DMS153 (cell line): ENCODE measurements at places on chromosomes 16 and 17.

- peak; percentile 19 for DNase-seq
These were observed 17.7 kb downstream of the CCL17 start for GRCh38 chr16:57422026-57422944.

GRCh38 chr17:42422412-42422957 lies 571 bp downstream of the CAVIN1 start:
- no peak for DNase-seq

DNA sequence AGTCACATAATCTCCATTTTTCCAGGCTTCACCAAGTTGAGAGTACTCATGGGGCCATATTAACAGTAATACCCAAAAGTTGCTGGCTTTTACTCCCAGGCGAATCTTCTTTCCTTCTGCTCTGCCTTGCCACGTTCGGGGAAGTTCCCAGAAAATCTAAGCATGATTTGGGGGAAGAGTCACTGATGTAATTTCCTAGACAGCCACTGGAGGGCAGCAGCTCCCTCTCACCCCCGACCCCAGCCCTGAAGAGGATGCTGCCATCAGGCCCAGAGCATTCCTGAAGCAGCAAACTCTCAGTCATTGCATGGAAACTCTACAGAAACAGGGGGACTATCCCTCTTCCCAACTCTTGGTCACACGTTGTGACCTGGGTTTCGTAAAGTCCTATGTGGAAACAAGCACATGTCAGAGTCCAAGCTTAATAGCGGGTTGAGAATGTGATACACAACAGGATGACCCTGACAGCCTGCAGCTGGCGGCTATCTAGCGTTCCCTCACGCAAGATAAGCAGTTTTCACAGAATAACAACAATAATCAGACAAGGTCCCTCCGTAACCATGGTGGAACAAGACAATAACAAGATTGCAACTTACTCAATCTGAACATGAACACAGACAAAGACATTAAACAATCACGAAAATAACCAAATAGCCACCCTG lies 43.8 kb upstream of the DHX40 start:
- peak; percentile 34 for DNase-seq

GRCh38 chr16:57146040-57146647 lies 39.7 kb downstream of the PSME3IP1 start:
- no peak for DNase-seq

- no peak for DNase-seq
These were observed 66.6 kb downstream of the NOS2 start for GRCh38 chr17:27733773-27734172.

DNA sequence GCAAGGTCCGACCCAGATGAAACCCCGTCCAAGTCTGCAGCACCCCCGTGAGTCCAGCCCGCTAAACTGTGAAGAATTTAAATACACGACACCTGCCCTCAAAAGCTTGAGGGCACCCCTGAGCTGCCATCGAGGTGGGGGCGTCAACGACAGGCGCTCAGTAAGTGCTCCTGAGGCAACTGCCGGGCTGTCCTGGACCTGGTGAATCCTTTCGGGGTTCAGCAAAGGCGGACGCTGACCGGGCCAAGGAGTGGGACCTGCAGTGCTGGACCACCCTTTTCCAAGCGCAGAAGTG lies 512 bp upstream of the ENDOV start:
- DNase-seq = no peak

DNA sequence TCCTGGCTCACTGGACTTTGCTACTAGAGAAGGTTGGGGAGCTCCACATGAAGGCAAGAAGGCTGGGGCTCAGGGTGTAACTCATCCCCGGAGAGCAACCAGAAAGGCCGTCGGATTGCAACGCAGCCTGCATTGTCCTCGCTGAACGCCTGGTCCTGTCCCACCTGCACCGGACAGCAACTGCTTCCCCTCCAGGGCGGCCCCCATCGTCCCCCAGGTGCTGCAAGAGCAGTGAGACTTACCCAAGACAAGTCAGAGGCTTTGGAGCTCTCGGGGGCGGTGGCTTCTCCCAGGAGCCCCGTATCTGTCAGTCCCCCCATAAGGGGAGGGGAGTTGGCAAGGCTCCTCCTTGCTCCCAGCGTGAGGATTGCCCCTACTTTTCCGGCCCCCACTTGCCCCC lies 18.4 kb downstream of the METRNL start:
- DNase-seq = no peak

- DNase-seq = no peak
These were observed 32.8 kb upstream of the ABCC12 start for GRCh38 chr16:48188449-48189102.

DNA sequence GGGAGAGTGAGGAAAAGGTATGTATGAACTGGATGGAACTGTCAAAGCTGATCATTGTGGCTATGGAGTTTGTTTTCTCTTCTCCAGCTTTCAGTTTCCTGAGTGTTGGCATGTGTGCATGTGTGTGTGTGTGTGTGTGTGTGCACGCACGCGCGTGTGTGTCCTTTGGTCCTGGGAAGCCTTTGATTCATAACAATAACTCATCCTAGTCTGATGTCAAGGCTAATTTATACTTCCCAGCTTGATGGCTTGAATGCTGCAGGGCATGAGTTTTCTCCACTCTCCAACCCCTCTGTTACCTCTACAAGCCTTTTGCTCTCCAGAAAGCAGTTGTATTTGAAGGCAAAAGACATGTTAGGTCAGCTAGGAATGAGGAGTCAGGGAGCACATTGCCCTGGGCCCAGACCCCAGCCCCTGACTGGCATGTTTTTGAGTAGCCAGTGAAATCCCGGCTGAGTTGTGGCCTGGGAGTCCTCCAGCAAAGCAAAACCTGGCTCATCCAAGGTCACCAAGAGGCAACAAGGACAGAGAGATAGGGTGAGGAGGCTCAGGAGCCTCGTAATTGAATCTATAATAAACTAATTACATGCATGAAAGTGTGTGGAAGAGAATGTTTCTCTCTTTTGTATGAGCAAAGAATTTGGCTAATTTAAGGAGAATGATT lies 8.9 kb upstream of the CDC42EP4 start:
- DNase-seq = no peak

- DNase-seq = no peak
These were observed 10.6 kb downstream of the TBX4 start for GRCh38 chr17:61462719-61463315.

DNA sequence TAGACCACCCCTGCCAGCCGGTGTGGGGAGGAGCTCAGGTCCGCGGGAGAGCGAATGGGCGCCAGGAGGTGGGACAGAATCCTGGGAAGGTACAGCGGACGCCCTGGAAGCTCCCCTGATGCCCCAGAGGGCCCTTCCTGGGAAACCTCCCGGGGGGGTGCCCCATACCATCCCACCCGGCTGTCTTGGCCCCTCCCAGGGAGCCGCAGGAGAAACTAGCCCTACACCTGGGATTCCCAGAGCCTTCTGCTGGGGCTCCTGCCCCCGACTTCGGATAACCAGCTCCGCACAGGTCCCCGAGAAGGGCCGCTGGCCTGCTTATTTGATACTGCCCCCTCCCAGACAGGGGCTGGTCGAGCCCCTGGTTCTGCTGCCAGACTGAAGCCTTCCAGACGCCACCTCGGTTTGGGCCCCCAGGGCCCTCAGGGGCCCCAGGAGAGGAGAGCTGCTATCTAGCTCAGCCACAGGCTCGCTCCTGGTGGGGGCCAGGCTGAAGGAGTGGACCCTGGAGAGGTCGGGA lies 3.0 kb upstream of the CBX4 start:
- DNase-seq = no peak

DNA sequence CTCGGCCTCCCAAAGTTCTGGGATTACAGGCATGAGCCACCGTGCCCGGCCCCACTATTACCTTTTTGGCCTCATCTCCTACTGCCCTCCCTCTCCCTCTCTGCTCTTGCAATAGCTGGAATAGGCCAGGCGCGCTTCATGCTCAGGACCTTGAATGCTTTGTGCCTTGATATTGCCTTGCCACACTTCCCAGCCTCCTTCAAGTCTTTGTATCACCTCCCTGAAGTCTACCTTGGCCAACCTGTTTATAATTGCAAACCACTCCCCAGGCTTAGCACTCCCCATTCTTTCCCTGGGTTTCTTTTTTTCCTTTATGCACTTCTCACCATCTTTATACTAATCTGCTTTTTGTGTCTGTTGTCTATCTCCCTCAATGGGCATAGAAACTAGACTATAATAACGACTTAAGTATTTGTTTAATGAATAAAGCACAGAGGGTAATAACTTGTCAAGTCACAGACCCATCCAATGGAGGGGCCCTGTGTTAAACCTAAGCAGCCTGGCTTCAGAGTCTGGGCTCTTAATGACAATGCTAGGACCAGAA lies 6.6 kb downstream of the OGFOD1 start:
- DNase-seq = no peak

GRCh38 chr16:56057151-56057550 lies 134.1 kb upstream of the GNAO1 start:
- DNase-seq = no peak

GRCh38 chr16:66408163-66409048 lies 18.7 kb upstream of the BEAN1 start:
- peak; percentile 65 for DNase-seq

GRCh38 chr17:31521632-31522283 lies 130.3 kb downstream of the RAB11FIP4 start:
- DNase-seq = no peak

DNA sequence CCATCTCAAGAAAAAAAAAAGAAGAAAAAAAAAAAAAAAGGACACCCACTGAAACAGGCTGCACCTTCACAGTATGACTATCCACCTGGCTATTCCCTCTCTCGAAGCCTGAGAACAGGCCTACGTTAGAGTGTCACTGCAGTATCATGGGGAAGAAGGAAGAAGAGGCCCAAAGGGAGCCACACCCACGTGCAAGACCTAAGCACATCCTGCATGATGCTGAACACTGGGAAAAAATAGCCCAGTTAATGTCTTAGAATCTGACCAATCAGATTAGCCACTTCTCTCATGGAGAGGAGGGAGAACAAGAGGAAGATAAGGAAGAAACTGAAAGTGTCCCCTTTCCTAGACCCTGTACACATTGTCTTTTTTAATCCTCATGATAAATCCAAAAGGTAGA lies 19.5 kb upstream of the MED13 start:
- no peak for DNase-seq

DNA sequence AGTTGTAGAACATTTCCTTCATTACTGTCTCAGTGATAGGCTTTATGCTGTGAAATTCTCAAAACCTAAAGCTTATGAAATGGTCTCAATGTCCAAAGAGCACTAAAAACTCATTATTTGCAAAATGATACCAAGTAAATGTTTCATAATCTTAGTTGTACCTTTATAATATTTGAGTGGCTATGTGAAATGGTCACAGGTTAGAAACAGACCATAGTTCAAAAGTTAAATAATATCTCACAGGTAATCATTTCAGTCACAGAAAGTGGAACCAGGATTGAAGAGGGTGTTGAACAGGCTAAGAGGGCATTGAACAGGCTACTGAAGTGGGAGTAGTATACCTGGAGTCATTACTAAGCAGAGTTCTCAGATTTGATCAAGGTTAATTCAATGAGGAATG lies 2.9 kb downstream of the RDM1 start:
- DNase-seq = no peak

DNA sequence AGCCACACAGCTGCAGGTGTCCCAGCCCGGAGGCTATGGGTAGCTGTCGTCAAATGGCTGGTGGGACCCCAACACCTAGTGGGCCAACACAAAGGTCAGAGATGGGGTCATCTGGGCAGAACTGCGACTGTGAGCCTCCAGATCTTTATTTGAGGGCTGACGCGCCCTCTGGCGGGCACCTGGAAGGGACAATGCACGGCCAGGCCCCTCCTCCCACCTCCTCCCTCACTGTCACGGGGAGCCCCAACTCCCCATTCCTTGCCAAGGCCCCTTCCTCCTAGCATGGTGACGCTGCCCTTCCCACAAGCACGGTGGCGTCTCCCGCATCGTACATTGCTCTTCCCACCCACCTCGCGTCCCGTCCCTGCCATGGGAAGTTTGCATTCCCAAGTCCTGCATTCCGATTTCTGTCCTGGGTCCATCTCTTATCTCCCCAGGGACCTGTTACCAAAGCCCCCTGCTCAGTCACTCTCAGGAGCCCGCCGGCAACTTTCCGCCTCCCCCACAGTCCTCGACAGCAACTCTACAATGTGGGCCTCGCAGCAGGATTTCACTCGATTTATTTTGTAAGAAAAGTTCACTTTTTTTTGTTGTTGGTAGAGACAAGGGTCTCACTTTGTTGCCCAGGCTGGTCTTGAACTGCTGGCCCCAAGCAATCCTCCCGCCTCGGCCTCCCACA lies 1.0 kb downstream of the TLE7 start:
- DNase-seq = no peak

DNA sequence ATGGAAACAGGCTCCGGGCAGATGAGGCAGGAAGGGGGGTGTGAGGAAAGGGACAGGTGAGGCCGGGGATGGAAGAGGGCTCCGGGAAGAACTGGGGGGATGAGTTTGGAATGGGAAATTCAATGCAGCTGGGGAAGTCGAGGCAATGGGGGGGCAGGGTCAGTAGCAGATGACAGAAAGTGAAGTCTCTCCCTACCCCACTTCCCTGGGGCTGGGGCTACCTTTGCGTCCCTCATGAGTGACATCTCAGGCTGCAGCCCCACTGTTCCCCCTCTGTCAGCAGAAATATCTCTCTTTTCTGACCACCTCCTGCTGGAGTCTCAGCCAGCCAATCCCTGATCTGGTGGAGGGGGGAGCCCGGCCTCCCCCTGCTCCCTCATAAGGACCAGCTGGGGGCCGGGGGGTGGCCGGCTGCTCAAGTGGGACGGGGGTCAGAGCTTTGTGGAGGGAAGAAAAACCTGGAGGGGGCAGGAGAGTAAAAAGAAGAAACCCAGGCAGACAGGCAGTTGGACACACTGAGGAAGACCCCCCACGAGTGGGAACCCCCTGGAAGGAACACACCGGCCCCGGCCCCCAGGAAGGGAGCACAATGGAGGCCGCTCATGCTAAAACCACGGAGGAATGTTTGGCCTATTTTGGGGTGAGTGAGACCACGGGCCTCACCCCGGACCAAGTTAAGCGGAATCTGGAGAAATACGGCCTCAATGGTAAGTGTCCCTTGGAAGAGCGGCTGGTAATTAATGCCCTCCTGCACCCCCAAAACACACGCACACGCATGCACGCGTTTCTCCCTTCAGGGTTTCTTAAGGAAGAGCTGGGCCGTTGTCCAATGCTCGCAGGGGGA lies at the start of gene ATP2A1:
Gene ATP2A1 (plus strand): TSS at position 406 of the 844 bp plus-strand sequence. CDS start 184 bp downstream, at position 590.
- DNase-seq = no peak

GRCh38 chr17:17778308-17779014 lies 58.3 kb downstream of the SREBF1 start:
- no peak for DNase-seq

DNA sequence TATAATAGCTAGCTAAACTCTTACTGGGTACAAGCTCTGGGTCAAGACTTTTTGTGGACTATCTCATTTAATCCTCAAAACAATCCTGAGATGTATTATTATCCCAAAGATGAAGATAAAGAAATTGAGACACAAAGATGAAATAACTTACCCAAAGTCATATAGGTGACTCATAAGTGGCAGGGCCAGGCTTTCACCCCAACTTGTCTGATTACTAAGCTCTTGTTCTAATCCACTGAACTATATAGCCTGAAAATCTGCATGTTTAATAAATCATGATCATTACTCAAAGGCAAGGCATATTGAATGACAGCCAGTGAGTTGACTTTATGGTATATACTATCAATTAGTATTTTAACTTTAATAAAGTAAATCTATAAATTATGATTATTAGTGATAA lies 77.4 kb downstream of the SKAP1 start:
- DNase-seq = no peak

- peak; percentile 22 for DNase-seq
These were observed 97.6 kb downstream of the MRM3 start for GRCh38 chr17:879546-880442.
